NCI-H226 (cell line): ENCODE measurements at places on chromosomes 16 and 17.

DNA sequence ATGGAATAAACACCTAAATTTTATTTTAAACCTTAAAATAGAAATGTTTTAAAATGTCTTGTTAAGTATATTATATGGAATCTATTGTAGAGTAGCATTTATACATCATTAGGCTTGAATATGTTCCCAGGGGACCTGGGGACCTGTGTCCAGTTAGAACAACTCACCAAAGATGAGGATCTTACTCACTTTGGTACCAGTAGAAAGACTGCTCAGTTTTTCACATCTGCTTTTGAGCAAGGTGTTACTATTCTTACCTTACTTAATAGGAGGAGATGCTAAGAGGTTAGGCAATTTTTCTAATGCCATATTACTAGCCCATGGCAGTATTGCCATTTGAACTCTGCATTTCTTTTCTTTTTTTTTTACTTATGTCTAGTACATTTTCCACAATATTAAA lies 14.7 kb downstream of the STXBP4 start:
- no peak for DNase-seq

DNA sequence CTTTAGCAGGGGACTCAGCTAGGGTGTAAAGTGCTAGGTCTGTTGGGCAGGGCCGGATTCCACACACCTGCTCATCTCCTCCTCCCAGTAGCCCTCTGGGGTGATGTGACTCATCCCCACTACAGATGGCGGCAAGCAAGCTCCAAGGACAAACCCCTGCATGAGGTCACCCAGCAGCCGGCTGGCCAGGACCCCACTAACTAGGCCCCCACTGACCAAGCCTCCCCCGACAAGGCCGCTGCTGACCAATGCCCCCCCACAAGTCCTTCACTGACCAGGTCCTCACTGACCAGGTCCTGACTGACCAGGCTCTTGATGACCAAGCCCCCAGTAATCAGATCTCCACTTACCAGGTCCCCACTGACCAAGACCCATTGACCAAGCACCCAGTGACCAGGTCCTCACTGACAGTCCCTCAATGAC lies 36.7 kb downstream of the TNFRSF13B start:
- no peak for DNase-seq

DNA sequence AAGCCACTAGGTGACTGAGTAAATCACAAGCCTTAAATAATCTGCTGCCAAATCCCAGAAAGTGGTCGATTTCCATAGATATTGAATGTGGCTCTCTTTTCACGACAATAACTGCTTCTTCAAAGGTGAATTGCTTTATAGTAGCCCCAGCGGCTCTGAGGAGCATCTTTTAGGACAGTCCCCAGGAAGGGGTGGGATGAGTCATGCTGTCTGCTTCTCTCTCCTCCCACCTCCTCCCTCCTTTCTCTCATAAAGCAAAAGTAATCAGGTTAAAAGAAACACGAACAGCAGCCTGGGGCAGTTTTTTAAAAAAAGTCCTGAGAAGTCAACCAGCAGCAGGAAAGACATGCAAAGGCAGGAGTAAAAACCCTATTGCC lies 1.8 kb downstream of the KIAA0513 start:
- peak; percentile 65 for DNase-seq

DNA sequence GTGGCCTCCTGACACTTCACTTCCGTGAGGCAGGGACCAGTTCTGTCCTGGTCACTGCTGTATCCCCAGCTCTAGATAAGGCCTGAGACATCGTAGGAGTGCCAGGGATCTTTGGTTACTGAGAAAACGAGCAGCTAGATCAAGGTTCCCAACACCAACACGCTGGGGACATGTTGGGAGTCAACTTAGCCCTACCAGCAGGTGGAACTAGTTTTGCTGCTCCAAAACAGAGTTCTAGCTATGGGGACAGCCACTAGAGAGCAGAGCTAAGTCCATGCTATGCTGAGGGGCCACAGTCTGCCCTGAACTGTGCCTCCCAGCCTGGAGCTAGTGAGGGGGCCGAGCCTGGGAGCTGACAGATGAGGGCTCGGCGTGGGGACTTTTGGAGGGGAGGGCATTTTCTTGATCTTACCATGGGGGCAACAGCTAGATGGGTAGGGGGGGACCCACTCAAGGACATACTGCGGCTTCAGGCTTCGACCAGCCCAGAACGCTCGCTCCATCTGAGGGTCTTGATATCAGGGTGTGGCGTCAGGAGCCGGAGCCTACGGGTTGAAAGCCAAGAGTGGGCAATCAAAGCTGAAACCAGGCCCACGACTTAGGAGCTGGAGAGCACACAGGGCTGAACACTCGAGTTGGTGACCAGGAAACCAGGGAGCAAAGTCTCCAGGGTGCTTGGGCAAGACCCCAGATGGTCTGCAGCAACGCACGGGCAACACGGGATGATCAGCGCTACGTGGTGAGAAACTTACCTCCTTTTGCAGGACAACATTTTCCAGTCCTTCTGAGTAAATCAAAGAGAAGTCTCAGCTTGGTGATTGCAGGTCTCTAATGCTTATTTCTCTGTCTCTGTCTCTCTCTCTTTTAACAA lies 13.4 kb downstream of the SNX20 start:
- DNase-seq: no peak

DNA sequence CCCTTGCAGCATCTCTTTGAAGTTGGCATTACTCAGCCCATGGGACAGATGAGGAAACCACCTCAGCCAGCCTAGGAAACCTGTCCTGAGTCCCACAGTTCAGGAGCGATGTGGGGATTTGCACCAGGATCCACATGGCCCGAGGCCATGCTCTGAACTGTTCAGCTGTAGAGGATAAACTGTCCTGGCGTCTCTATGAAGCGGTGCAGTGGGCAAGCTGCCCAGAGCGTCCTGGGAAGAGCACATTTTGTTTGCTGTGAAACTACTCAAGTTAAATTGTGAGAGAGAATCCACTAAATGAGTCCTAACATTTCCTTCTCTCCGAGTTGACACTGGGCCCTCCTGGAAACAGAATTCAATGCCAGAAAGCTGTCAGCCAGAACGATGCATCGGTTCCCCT lies 276.6 kb upstream of the TNRC6C start:
- DNase-seq: no peak

DNA sequence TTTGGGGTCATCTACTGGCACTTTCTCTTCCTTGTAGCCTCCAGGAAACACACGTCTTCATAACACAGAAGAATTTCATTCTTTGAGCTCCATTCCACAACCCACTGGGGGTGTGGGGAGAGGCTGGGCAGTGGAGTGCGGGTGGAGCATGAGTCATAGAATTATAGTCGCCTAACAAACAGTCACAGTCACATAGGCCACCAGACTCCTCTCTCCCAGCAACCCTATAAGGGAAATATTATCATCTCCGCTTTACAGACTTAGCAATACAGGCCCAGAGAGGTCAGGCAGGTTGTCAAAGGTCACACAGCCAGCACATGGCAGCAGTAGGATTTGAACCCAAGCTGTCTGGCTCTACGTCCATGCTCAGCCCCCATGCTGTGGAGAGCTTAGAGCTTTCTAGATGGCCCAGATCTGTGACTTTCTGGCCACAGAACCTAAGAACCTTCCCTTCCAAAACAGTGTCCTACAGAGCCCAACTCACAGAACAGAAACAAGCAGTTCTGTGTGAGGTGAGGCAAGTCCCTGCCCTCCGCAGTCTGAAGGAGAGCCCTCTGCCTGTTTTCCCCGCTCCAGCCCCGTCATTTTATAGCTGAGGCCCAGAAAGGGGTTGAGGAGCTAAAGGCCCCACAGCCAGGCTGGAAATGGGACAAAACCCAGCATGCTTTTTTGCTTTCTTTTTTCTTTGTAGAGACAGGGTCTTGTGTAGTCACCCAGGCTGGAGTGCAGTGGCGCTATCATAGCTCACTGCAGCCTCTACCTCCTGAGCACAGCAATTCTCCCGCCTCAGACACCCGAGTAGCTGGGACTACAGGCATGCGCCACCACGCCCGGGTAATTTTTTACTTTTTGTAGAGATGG lies 10.7 kb upstream of the LITAF start:
- DNase-seq: no peak

- DNase-seq: no peak
These were observed 13.2 kb downstream of the CLUAP1 start for GRCh38 chr16:3513892-3514583.

DNA sequence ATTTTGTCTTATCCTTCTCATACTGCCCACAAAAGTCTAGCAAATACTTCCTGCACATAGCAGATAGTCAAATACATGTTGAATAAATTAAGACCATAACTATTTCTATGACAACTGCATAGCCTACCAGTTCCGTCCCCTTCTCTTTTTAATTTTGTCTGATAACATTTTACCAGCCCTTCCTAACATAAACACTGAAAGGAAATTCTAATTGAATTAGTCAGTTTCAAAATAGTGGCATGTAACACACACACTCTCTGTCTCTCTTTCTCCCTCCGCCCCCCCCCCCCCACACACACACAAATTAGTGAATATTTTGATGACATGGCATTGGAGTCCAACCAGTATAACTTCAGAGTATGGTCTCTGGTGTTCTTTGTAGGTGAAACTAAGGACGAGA lies 41.8 kb downstream of the TNRC6C start:
- no peak for DNase-seq

- peak; percentile 64 for DNase-seq
These were observed 60.8 kb upstream of the MED9 start for GRCh38 chr17:17416007-17416399.

DNA sequence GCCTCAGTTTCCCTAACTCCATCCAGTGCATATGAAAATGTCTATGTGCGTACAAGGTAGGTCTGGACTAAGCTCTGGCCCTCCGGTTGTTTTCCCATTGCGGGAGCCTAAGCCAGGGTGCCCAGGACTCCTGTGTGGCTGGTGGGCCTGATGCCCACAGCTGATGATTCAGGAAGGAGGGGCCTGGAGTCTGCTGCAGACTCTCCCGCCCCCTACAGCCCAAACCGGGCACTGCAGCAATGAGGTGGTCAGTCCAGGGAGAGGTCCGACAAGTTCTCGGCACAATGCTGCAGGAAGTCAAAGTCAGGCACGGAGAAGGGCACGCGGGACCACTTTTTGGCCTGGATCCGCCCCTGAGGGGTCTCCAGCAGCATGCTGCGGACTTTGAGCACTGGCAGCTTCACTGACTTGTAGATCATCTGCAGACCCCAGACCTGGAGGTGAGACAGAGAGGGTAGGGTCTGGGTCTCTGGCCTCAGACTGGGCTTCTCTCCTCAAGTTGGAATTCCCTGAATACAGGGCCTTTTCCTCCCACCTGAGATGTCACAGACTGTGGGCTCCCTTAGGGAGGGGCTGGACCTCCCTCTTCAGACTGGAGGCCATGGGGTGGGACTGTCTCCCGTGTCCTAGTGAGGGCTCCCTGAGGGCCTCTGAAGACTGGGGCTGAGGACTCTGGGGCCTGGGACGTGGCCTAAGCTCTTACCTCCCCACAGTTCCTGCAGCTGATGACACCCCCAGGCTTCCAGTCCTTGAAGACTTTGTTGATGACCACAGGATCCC lies 3.4 kb upstream of the ZNF385C start:
- peak; percentile 37 for DNase-seq

GRCh38 chr17:45103269-45103795 lies 29.0 kb downstream of the PLCD3 start:
- DNase-seq: no peak

GRCh38 chr17:2020721-2021120 lies 4.4 kb downstream of the RTN4RL1 start:
- no peak for DNase-seq

GRCh38 chr16:76607317-76607716 lies 330.1 kb downstream of the CNTNAP4 start:
- no peak for DNase-seq

DNA sequence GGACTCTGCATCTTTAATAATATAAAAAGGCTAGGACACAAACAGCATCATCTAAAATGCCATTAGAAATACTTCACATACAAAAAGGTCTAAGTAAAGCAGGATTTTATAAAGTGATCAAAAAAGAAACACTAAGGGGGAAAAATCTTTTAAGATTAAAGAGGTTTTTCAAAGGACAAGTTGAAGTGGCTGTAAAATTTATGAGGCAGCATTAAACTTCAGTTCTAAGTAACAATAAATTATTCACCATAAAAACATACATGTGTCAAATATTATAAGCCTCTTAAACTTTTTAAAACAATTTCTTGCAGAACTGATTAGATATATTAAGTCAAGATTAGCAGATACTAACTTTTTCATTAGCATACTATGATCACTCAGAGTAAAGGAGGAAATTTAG lies 20.8 kb downstream of the CEP112 start:
- DNase-seq: no peak

GRCh38 chr17:74923538-74924249 lies 379 bp upstream of the OTOP2 start:
- peak; percentile 33 for DNase-seq

- DNase-seq: no peak
These were observed 36.2 kb downstream of the PRMT7 start for GRCh38 chr16:68346892-68347480.

DNA sequence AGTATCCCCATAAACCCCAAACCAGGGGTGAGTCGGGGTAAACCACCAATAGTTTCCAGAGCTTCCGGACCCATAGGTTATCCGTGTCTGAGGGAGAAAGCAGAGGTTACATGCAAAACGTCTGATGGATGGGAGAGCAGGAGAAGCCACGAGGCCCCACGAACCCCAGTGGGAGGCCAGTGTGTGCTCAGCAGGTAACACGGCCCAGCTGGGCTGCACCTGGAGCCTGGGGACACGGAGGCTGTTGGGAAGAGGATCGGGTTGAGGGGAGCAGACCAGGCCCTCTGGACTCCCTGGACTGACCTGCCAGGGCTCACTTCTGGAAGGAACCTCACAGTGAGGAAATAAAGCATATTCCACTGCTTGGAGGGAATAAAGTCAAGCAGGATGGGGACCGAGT lies 78.1 kb downstream of the SEC14L1 start:
- DNase-seq: no peak

- peak; percentile 66 for DNase-seq
These were observed 35.8 kb upstream of the BCAS3 start for GRCh38 chr17:60641810-60642220.

GRCh38 chr17:19703828-19704613 lies 12.4 kb downstream of the SLC47A2 start:
- peak; percentile 42 for DNase-seq

GRCh38 chr16:23537390-23537789 lies 19.8 kb downstream of the EARS2 start:
- DNase-seq: no peak

DNA sequence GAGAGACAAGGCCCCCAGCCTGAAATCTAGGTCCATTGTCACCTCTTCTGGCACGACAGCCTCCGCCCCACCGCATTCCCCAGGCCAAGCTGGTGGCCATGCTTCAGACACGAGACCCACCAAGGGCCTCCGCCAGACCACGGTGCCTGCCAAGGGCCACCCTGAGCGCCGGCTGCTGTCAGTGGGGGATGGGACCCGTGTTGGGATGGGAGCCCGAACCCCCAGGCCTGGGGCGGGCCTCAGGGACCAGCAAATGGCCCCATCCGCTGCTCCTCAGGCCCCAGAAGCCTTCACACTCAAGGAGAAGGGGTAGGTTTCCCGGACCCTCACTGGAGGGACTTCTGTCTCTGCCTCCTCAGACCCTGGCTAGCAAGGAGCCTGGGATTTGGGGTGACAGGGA lies 1.0 kb downstream of the TEDC2 start:
- no peak for DNase-seq

GRCh38 chr16:27154705-27155521 lies 48.4 kb upstream of the KDM8 start:
- DNase-seq: no peak
